ENCODE measurements at places on chromosomes 5 and 9.
A peak's percentile ranks its signal among the peaks of the same experiment; 100 is the strongest.

- DNase-seq = no peak
These were observed 11.1 kb upstream of the TCF7 start for GRCh38 chr5:134103397-134103796.

- no peak for DNase-seq
These were observed 165.7 kb downstream of the MPDZ start for GRCh38 chr9:13113751-13114150.

- peak; percentile 81 for DNase-seq
These were observed 70.7 kb upstream of the GNE start for GRCh38 chr9:36328798-36329411.

DNA sequence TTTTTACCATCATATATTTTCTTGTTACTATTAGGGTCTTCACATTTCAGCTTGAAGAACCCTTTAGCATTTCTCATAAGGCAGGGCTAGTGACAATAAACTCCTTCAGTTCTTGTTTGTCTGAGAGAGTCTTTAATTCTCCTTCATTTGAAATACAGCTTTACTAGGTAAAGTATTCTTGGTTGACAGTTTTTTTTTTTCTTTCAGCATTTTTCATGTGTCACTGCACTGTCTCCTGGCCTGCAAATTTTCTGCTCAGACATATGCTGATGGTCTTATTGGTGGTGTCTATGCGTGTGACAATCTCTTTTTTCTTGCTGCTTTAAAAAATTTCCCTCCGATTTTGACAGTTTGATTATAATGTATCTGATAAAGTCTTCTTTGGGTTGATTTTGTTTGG, 399.9 kb downstream of the SH3GL2 start:
- DNase-seq = no peak

DNA sequence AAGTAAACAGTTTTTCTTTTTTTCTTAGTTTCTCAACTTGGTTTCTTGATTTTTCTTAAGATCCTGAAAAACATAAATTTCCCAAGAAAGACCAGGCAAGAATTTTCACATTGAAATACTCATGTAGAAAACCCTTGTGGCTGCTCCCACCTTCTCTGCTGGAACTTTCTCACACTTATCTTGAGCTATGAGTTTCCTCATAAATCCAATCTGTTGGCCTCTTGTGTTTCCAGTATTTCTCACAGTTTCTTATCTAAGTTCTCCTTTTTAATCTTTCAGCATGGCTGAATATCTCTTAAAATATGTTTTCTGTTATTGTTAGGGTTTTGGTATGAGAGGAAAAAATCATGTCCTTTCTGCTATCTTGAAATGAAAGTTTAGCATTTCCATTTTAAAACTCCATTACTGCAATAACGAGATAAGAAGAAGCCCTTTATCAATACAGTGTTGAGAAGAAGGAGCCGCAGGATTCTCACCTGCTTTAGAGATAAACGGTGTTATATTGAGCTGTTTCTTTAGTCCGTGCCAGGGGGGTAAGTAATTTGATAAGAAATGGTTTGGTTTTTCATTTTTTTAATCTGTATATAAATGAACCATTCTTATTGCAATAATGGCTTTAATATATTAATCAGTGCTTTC, 89.3 kb downstream of the ALDH1A1 start:
- DNase-seq = no peak

DNA sequence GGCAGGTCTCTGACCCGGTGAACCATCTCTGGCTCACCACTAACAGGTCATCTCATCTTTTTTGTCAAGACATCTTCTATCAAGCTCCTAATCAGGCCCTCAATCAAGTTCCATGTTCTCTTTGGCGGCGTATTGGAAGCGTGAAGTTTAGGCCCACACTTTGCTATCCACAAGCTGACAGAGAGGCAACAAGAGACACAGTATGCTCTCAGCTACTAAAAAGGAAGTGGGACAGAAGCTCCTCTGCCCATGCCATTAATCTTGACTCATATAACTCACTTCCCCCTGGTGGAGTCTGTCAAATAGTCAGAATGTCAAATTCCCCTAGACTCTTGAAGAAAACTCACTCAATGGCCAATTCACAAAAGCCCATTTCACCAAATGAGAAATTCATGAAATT, 77.6 kb upstream of the TMC1 start:
- no peak for DNase-seq

DNA sequence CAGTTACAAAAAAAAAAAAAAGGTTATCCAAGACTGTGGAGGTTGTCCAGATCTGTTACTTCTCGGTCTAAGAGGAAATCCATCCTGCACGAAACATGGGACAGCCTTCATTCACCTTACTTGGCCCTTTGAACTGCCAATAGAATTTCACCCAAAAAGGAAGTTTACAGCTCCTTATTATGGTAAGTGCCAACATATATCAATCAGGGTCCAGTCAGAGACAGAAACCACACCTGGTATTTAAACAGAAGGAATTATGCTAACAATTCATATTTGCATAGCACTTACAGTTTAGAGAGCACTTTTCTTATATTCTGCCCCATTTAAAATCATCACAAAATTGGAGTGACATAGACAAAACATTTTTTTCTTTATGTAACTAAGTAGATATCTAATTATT, 93.6 kb upstream of the PTPN3 start:
- DNase-seq = peak; percentile 71

DNA sequence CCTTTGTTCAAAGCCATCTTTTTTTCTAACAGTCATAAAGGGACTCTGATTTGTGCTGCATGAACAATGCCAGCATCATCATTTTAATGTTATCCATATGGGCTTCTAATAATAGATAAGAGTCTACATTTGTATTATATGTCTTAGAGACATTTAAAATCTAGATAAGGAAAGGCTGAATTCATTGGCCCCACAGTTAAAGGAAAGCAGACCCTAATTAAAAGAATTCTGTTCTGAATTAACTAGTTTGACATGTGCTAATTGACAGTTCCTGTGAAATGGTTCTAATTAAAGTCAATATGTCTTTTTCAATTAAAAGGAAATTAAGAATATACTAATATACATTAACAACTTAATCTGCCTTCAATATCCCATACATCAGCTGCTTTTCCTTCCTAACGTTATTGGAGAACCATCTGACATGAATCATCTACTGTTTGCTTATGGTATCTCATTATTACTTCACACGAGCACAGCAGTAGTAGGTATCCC, 104.7 kb downstream of the NR2F1-AS1 start:
- peak; percentile 70 for DNase-seq

DNA sequence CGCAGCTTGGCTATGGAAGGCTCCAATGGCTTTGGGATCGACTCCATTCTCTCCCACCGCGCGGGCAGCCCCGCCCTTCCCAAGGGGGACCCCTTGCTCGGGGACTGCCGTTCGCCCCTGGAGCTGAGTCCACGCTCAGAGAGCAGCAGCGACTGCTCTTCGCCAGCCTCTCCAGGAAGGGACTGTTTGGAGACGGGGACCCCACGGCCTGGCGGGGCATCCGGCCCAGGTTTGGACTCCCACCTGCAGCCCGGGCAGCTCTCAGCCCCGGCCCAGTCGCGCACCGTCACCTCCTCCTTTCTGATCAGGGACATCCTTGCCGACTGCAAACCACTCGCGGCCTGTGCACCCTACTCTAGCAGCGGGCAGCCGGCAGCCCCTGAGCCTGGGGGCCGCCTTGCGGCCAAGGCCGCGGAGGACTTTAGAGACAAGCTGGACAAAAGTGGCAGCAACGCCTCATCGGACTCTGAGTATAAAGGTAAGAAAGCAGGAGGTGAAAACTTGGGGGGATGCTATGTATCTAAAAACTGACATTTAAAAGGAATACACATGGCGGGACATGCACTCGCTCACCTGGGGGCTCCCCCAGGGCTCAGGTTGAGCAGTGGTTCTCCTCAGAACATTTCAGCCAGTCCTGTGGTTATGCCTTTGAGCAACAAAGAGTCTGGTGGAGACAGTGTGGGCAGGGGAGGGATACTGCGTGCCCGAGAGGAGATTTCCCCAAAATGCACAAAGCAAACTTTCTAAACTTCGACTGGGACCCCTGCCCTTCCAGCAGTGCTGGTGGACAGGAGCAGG, 579 bp downstream of the BARHL1 start:
- no peak for DNase-seq

DNA sequence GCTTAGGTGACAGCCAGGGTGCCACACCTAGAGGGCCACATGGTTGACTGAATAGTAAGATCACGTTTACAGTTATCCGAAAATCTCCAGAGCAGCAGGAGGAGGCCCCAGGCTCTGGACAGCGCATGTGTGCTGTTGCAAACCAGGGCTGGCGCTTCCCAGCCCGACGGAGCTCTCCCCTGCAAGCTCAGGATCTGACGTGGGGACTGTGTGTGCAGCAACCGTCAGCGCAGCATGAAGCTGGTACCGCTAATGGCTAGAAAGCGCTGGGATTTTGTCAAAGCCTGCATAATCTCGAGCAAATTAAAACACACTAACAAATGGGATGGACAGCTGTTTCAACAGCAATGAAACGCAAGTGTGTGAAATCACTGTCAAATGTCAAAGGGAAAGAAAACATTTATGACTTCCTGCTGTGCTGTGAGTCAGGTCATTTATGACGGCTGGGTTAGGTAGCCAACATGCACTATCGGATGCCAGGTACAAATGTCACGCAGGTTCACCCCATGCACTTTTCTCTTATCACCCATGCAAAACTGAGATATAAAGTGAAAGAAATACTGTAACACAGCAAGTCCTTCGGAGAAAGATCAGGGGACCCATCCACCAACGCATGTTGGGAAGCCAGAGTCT, 7.5 kb downstream of the SURF4 start:
- DNase-seq = peak; percentile 98

GRCh38 chr5:51389577-51390463, 6.6 kb downstream of the ISL1 start:
- DNase-seq = peak; percentile 85

DNA sequence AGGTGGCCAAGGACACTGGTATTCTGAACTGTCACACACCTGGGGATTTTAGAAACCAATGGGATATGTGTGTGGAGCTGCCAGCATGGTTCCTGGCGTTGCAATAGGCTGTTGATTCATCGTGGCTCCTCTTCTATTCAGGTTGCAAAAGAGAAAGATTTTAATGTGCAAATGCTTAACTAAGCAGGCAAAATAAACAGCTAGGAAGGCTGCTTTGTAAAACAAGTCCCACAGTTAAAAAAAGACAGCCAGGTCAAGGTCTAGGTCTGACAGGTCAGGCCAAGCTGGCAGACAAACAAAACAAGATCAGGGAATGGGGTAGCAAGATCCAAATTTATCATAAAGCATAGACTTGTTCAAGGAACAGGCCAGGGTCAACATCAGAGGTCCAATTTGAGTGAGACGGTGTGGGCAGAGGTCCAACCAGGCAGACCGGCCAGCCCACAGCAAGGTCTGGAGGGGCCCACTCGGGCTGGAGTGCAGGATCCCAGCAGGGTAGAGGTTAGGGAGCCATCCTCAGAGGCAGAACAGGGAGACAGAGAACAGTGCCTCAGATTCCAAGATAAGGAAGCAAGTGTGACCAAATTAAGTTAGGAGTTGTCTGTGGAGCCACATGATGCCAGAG, 45.6 kb downstream of the SUB1 start:
- no peak for DNase-seq

- DNase-seq = no peak
These were observed 150.6 kb upstream of the IQGAP2 start for GRCh38 chr5:76252437-76252836.

DNA sequence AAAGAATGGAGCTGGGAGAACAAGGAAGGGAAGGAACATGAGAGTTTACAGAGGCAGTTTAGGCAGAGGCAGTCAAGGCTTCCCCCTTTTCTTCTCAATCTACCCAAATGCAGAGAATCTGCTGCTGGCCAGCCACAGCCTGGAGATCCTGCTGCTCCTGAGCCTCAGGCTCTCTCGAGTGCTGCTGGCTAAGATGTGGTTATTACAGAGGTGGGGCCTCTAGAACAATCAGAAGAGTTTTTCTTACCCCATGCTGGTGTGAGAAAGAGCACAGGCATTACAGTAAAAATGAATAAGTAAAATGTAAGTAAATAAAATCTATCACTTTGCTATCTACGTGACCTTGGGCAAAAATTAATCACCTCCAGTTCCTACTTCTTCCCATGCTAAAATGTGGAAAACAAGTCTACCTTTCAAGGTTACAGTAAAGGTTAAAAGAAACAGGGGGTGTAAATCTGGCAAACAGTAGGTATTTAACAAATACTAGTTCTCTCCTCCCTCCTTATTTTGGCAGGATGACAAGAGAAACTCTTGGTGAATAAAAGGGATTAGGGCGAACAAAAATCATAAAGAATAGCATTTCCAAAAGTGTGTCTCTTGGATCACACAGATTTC, 31.1 kb downstream of the FBXW11 start:
- DNase-seq = peak; percentile 74

DNA sequence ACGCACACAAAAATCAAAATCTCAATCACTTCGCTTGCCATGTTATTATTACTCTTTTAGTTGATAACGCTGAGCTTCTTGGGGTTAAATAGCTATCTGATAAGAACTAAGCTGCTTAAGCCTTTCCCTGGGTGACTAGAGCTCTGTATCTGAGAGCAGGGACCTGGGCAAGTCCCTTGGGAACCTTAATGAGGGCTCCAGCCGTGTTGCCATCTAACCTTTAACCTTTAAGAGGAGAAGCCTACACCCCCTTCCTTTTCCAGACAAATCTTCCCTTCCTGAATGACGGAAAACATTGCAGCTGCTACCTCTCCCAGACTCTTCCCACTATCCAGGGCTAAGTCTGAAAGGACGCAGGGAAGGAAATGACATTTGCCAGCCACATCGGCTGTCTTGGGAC, 216.5 kb upstream of the RAI14 start:
- no peak for DNase-seq

DNA sequence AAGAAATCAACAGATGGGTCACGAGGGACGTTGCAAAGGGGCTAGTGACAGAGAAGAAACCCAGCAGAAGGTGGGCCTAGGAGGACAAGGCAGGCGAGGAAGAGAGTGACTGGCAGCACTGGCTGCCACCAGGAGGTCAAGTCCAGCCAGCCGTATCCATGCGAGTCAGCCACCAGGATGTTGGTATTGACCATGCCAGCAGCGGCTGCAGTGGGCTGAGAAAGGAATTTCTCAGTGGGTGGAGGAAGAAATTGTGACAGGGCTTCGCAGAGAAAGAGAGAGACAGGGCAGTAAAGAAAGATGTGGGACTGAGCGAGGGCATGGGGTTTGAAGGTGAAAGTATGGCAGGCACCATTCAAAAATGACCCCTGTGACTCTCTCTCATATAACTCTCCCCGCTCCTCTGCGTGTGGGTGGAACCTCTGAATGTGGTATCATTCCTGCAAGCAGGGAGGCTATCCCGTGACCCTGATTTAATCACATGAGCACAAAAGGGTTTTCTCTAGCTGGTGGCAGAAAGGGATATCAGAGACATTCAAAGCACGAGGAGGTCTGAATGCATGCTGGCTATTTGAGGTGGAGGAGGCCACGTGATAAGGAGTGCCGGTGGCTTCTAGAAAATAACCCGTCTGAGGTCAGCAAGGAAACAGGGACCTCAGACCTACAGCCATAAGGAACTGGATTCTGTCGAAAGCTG, 45.4 kb upstream of the FBXW11 start:
- no peak for DNase-seq

DNA sequence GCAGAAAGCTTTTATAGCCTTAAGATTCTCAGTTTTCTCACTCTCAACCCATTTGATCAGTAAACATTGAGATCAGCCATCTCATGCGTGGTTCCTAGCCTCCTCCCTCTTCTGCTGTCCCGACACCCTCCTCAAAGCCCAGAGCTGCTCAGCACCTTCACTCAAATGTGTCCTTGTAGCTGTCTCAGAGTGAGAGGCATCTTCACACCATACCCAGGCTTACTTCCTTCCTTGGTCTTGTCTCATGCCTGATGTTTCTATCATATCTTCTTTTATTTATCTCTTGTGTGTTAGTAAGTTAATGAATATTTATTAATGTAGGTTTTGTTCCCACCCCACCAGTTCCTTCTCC, 72.4 kb upstream of the SNX2 start:
- DNase-seq = no peak
